ENCODE measurements at places on chromosomes 4 and X. TPM values are rescaled to one million over a fixed set of nuclear protein-coding genes. Genes with fewer than 3 reads are reported as not detected.

GRCh38 chrX:78102091-78102490, 2.0 kb upstream of the PGK1 start:
- no peaks in the 10 kb centered on the region for H3K36me3 ChIP-seq
- peaks cover 5% of the 10 kb centered on the region for H3K27me3 ChIP-seq
- DNase-seq, result no peak
- H3K27ac ChIP-seq, result no peak overlapping the region
- H3K4me3 ChIP-seq, result no peak overlapping the region

NUP62CL gene
- total RNA-seq, result not detected

DNA sequence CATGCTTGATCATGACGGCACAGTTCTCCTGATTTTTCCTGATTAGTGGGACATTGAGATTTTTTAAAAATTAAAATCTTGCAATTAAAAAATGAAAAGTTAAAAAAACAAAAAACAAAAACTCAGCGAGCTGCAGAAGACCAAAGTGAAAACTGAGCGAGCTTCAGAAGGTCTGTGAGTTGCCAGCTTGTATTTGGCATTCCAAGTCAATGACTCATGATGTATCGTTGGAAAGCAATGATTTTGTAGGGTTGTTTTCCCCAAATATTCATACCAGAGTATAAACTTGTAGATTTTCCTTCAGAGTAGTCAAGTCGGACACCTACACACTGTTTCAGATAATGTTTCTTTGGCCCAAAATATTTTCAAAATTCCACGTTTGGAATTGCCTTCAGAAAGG, 76.9 kb downstream of the LRRC66 start:
- no peak overlapping the region for H3K4me3 ChIP-seq
- no peaks in the 10 kb centered on the region for H3K36me3 ChIP-seq
- DNase-seq, result no peak
- peaks cover 14% of the 10 kb centered on the region for H3K4me1 ChIP-seq
- H3K27ac ChIP-seq, result no peak overlapping the region

CBLL2 gene
- not detected for total RNA-seq

DNA sequence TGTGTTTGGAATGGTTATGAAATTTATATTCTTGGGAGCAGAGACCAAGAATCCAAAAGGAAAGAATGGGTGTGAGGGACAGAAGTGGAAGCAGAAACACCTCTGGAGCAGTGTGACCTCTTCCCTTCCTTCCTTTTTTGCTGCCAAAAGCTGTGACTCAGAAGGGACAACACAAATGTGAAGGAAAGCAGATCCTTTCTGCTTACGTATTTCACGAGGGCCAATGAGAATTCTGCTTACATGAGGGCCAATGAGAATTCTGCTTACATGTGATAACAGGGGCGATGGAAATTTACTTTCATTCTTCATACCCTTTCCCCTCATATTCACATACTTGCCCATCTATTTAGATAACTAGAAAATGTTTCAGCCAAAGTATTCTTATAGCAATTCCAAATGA, 404.6 kb downstream of the PRDM5 start:
- H3K4me3 ChIP-seq, result no peak overlapping the region
- no peaks in the 10 kb centered on the region for H3K4me1 ChIP-seq
- H3K27ac ChIP-seq, result no peak overlapping the region
- DNase-seq, result no peak

DNA sequence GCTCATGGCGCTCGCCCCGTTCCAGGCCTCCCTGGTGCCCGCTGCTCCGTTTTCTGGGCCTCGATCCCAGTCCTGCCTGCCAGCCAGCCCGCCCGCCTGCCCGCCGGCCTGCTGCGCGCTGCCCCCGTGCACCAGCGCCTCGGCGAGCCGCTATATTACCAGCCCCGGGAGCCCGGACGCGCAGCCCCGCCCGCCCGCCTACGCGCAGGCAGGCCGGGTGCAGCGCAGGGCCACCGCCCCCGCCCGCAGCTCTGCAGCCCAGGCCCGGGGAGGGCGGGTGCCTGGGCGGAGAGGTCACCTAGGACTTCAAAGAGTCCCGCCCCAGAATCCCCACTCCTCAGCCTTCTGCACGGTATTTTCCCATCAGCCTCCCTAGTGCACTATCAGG, at the start of gene MAOB:
Gene MAOB, minus strand, starts transcription at position 157 of the 388 bp plus-strand sequence. Its CDS starts 151 bp downstream, at position 6.
- H3K36me3 ChIP-seq, result no peaks in the 10 kb centered on the region
- no peaks in the 10 kb centered on the region for H3K4me1 ChIP-seq
- H3K4me3 ChIP-seq, result no peak within 1 kb of the TSS
- peaks cover 5% of the 10 kb centered on the region for H3K27me3 ChIP-seq

- H3K27me3 ChIP-seq, result no peaks in the 10 kb centered on the region
- no peak overlapping the region for H3K27ac ChIP-seq
- no peak overlapping the region for H3K4me3 ChIP-seq
- DNase-seq, result no peak
- H3K4me1 ChIP-seq, result no peaks in the 10 kb centered on the region
- H3K36me3 ChIP-seq, result no peaks in the 10 kb centered on the region
Measured at GRCh38 chr4:104066533-104066932, 346.7 kb upstream of the TACR3 start.

- no peak for DNase-seq
- H3K4me3 ChIP-seq, result no peak overlapping the region
- H3K27me3 ChIP-seq, result no peaks in the 10 kb centered on the region
- H3K36me3 ChIP-seq, result peaks cover 1% of the 10 kb centered on the region
- H3K4me1 ChIP-seq, result no peaks in the 10 kb centered on the region
- no peak overlapping the region for H3K27ac ChIP-seq
Measured at GRCh38 chrX:24506082-24506481, 41.0 kb downstream of the PDK3 start.

DNA sequence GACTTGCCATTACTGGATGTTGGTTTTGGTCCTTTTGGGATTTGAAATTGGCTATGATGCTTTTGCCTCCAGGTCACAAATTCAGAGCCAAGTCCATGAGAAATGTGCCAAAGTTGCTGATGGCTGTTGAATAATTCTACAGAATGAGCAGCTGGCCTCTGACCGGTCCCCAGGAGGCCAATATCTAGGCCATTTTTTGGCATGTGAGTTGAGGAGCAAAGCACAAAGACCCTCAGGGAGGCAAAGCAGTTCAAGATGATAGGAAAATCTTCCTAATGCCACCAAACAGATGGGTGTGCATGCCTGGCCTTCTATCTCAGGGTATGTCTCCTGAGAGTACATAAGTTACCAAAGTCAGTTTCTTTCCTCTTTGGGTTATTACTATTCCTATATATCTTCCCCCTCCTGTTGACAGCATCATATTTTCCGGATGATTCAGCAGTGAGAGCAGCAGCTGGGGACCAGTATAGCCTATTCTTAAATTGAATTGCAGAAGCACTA, 44.4 kb downstream of the SEL1L3 start:
- no peak overlapping the region for H3K27ac ChIP-seq
- peaks cover 50% of the 10 kb centered on the region for H3K4me1 ChIP-seq
- peaks cover 15% of the 10 kb centered on the region for H3K36me3 ChIP-seq
- no peak overlapping the region for H3K4me3 ChIP-seq

DNA sequence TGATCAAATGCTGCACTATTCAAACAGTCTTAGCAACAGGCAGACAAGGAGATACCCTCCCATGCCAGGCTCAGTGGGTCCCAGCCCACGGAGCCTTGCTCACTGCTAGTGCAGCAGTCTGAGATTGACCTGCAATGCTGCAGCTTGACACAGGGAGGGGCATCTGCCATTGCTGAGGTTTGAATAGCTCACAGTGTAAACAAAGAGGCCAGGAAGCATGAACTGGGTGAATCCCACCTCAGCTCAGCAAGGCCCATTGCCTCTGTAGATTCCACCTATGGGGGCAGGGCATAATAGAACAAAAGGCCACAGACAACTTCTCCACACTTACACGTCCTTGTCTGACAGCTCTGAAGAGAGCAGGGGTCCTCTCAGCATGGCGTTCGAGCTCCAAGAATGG, 26.6 kb upstream of the ZXDB start:
- no peak overlapping the region for H3K4me3 ChIP-seq
- no peaks in the 10 kb centered on the region for H3K27me3 ChIP-seq
- H3K36me3 ChIP-seq, result no peaks in the 10 kb centered on the region

DNA sequence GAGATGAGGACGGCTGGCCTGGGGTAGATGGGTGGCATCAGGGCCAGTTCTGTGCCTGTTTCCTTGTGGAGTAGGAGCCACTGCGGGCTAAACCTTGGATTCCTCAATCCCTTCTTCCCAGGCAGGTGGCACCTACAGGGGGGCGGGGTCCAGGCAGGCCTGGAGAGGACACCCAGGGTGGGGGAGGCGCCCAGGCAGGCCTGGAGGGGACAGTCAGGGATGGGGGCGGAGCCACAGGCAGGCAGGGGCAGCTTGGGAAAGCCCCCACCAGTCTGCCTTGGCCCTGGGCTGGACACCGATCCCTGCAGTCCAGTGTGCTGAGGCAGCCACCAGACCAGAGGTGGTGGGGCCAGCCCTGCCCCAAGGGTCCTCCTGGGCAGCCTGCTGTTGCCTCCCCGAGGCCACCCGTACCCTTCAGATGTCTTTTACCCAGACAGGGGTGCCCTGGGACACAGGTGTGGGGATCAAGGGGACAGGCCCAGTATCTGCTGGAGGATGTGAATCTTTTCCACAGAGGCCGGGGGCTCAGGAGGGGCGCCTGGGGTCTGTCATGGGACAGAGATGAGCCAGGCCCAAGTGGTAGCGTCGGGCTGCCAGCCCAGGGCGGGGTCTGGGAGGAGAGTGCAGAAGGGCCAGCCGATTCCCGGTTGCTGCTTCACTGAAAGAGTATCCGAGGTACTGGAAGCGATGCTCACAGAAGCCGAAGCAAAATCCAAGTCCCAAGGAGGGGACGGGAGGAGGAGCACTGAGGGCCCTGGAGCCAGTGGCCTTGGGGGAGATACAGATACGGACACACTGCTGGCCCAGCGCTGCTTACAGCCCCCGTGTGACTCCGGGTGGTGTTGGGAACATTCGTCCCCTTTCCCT, 34.5 kb downstream of the LRPAP1 start:
- no peaks in the 10 kb centered on the region for H3K27me3 ChIP-seq
- DNase-seq, result no peak
- H3K4me3 ChIP-seq, result no peak overlapping the region
- H3K27ac ChIP-seq, result no peak overlapping the region
- H3K36me3 ChIP-seq, result no peaks in the 10 kb centered on the region

RRH gene
- not detected for total RNA-seq

TMEM255A gene
- 0.16 TPM for total RNA-seq

P2RY10 gene
- not detected for total RNA-seq

BMX gene
- not detected for total RNA-seq

DNA sequence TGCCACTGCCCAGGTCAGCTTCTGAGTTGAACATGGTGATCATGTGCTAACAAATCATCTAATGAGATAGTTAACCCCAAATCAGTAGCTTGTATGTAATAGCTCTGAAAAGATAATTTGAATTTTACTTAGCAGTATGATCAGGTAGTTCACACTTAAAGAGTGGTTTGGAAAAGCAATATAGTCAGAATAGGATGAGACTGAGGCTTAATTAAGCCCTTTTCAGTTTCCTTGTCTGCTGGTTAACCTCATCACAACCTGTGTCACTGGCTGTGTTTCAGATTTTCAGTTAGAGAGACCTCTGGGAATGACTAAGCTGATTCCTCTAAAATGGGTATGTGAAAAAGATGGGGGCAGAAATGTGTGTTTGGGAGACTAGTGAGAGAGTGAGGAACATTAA, 38.1 kb downstream of the GPR174 start:
- DNase-seq, result no peak
- H3K4me1 ChIP-seq, result no peaks in the 10 kb centered on the region
- H3K4me3 ChIP-seq, result no peak overlapping the region

- DNase-seq, result no peak
- H3K27me3 ChIP-seq, result no peaks in the 10 kb centered on the region
- H3K4me1 ChIP-seq, result peaks cover 35% of the 10 kb centered on the region
Measured at GRCh38 chrX:133444952-133445831, 29.9 kb upstream of the GPC4 start.

CENPVL1 gene
- total RNA-seq, result not detected

DNA sequence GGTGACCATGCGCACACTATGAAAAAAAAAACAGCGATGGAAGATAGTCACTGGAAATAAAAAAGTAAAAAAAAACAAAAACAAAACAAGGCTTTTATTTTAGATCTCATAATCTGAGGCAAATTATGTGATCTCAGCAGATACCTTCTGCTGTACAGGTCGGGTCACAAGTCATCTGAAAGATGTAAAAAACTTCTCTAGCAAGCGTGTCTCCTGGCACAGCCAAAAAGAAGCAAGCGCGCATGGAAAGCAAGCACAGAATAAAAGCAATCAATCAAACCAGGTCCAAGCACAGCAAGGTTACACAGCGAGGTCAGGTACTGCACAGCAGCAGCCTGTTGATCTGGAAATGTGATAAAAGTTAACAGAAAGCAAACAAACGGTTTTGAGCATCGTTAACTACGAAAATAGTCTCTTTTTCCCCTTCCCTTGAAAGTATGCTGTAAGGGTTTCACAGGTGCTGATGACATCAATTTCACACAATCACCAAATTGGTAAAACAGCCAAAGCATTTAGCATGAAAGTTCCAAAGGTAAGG, 79.3 kb upstream of the MTNR1A start:
- DNase-seq, result no peak
- H3K27me3 ChIP-seq, result no peaks in the 10 kb centered on the region
- no peaks in the 10 kb centered on the region for H3K4me1 ChIP-seq

DNA sequence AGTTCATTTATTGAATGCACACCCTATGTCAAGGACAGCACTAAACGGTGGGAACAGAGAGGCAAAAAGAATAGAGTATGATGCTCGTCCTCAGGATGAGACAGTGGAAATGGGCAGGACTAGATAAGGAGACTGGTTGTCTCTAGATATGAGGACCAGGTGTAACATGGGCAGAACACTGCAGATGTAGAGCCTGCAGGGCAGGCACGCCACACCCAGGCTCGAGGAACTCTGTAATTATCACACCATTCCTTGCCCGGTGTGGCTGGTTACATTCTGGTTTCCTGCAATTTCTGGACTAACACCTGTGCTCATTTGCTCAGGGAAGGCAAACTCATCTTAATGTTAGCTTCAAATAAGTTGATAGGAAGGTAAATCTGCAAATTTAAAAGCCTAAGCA, 334.4 kb downstream of the DHX15 start:
- H3K27ac ChIP-seq, result no peak overlapping the region
- no peak overlapping the region for H3K4me3 ChIP-seq
- DNase-seq, result no peak

- no peak overlapping the region for H3K4me3 ChIP-seq
- no peaks in the 10 kb centered on the region for H3K36me3 ChIP-seq
- peaks cover 49% of the 10 kb centered on the region for H3K27me3 ChIP-seq
- no peak for DNase-seq
Measured at GRCh38 chrX:53324803-53325202, 43.4 kb upstream of the IQSEC2 start.

ARHGAP36 gene
- not detected for total RNA-seq

DNA sequence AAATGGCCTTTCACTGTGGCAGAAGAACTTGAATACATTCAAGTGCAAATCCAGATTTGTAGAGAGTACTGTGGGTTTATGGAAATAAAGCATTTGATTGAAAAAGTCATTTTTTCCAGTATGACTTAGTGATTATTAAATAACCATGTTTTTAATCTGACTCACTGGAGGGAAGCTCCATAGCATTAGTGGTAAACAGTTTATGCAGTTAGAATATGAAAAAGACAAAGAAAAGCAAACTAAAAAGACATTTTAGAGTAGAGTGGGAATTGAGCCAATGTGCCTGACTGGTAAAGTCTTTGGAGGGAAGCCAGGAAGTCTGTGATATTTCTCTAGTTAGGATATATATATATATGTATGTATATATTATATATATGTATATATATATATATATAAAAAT, 53.4 kb downstream of the FAT4 start:
- peaks cover 45% of the 10 kb centered on the region for H3K4me1 ChIP-seq
- H3K36me3 ChIP-seq, result peaks cover 14% of the 10 kb centered on the region
- H3K27ac ChIP-seq, result peak overlapping the region; percentile 93
- DNase-seq, result no peak

- H3K4me1 ChIP-seq, result peaks cover 50% of the 10 kb centered on the region
- no peak for DNase-seq
- H3K36me3 ChIP-seq, result no peaks in the 10 kb centered on the region
- peak overlapping the region; percentile 66 for H3K27ac ChIP-seq
- no peaks in the 10 kb centered on the region for H3K27me3 ChIP-seq
- peak overlapping the region; percentile 67 for H3K4me3 ChIP-seq
Measured at GRCh38 chr4:53905276-53905940, 159.0 kb downstream of the CHIC2 start.

All from osteocyte (in vitro differentiated cells).